ENCODE measurements at places on chromosomes 7 and 10. TPM values are rescaled to one million over a fixed set of nuclear protein-coding genes. Genes with fewer than 3 reads are reported as not detected.

DNA sequence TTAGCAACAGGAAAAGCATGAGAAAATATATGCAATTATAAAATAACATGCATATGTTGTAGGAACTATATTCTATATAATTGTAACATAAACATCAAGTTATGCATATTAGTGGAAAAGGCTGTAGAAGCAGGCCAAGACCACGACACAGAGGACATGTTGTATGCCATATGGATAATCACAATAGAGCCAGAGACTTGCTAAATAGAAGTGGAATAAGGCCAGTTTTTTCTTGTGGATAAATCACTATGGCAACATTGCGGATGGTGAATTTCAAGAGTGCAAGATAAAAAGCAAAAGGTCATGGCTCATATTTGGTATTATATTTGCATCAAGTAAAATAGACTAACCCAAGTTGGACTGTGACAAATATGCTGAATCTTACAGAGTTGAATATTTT, 93.0 kb downstream of the PCDH15 start:
- ATAC-seq, result no peak

DNA sequence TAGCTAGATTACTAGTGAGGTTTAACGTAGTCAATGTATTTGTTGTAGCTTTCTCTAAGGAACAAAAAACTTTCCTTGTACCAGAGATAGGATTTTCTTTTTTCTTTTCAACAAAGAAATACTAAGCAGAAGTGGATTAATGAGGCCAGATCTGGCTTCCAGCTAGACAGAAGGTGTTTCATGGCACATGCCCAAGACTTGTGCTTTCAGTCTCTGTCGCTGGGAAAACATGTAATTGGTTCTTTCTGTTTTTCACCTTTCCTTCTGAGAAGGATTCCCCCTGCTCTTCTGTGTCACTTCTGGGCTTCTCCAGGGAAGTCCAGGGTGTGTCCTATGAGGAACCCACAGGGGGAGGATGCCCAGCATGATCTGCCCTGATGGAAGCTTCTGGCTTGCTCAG, 492.2 kb downstream of the CCSER2 start:
- no peak for ATAC-seq

GRCh38 chr10:1047937-1048336, 982 bp downstream of the IDI1 start:
- ATAC-seq, result no peak

The HOXA10 gene
- total RNA-seq, result 65.0 TPM

All from motor neuron (in vitro differentiated cells).